Nucleus accumbens (tissue), 56 donors: ENCODE measurements at places on chromosomes 2 and 18.

DNA sequence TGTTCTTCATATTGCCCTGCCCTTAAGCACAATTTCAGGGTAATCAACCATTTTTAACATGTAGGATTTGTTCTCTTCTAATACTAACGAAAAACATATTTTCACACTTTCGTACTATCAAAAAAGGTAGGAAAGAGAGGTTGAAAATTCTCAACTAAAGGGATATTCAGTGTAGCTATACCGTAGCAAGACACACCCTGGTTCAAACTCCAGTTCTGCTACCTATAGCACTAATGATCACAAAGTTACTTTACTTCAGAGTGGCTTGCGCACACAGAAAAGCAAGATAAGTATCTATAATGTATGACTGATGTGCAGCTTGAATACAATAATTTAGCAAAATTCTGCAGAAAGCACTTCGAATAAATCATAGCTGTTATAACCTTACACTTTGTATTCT lies 125.8 kb upstream of the CD226 start:
- DNase-seq, result no peak

GRCh38 chr2:67515538-67515937 lies 118.4 kb downstream of the ETAA1 start:
- no peak for DNase-seq

- no peak for DNase-seq
These were observed 839.9 kb downstream of the BCL11A start for GRCh38 chr2:59713577-59713976.

DNA sequence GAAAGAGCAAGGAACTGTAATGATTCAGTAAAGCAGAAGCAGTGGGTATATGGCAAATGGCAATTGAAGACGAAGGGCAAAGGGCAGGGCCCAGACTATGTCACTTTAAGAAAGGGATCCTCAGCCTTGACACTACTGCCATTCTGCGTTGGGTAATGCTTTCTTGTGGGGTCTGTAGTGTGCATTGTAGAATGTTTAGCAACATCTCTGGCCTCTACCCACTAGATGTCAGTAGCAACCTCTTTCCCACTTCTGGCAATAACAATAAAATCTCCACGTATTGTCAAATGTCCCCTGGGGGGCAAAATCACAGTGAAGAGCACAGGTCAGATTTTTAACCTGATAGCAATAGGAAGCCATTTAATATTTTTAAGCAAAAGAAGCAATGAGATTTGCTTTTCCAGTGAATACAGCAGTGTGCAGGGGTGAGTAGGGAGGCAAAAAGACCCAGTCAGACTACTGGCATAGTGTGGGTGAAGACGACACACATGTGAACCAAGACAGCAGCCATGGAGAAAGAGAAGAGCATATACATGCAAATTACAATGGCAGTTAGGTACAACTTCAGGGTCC lies 209.5 kb downstream of the DYM start:
- DNase-seq, result no peak

- DNase-seq, result no peak
These were observed 77.2 kb upstream of the ACSL3 start for GRCh38 chr2:222783592-222783991.

- no peak for DNase-seq
These were observed 416.1 kb downstream of the ZNF521 start for GRCh38 chr18:24935896-24936295.

DNA sequence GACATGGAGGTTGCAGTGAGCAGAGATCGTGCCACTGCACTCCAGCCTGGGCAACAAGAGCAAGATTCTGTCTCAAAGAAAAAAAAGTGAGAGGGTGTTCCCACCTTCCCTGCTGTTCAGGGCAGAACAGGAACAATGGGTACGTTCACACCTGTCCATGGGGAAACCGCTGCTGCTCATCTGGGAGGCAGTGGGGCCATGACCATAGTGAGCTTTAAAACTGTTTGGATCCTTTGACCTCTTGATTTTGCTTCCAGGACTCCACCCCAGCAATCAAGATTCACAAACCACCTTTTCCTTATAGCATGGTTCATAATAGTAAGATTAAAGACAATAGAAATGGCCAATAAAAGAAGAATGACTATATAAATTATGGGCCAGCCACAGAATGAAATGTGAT lies 209.2 kb downstream of the ARL4C start:
- no peak for DNase-seq

DNA sequence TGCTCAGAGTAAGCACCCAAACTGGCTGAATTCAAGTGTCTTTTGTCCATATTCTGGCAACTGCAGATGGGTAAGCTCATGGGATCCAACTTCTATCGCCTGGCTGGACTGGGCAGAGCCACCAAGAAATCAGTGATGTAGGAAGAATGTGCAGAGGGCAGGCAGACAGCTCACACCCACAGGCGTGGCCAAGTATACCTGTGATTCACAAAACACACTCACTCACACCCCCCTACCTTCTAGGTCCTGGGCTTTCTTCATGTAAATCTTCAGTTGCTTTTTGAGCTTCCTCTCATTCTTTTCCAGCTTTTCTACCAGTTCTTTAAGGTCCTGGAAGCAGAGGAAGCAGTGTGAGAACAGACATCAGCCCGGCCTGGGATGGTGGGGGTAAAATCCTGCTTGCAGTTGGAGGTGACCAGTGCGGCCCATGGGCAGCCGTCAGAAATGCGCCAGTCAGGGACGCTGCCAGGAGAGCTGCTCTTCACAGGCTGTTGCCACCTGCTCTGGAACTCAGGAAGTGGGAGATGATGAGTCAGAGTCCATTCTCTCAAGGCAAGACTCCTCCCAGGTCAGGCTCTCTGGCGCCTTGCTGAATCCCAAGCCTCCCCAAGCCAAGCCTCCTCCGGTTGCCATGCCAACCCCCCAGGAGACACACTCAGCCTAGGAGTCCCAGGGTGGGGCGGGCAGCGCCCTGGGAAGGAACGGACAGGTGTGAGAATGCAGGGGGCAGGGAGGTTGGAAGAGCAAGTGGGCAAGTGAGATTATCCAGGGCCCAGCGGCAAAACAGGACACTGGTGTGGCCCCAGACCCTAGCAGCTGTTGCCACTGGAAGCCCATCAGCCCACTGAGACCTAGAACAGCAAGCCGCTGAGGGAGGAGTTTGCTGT lies 36.2 kb upstream of the ACAA2 start:
- no peak for DNase-seq
